ENCODE measurements at places on chromosomes 7 and 10.

- no peak for DNase-seq
Observed at GRCh38 chr7:32264702-32265284, 194.6 kb upstream of the PDE1C start.

- DNase-seq: no peak
Observed at GRCh38 chr10:113049881-113050280, 99.8 kb downstream of the TCF7L2 start.

DNA sequence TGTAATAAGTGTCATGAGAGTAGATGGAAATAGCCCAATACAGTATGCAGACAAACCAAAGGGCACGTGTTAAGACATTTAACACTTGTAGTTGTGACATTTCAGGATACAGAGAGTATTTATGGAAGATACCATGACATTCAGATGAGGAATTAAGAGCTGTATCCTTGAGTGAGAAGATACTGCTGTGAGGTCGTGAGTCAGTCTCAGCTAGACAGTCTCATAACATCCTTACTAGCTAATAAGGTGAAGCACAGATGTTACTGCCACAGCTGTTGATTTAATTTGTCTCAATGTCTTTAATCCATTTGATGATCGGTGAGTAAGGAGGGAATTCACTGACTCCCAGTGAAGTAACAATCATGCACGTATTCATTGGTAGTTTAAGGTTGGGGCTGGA is 288.0 kb upstream of the AKR1E2 start:
- no peak for DNase-seq

DNA sequence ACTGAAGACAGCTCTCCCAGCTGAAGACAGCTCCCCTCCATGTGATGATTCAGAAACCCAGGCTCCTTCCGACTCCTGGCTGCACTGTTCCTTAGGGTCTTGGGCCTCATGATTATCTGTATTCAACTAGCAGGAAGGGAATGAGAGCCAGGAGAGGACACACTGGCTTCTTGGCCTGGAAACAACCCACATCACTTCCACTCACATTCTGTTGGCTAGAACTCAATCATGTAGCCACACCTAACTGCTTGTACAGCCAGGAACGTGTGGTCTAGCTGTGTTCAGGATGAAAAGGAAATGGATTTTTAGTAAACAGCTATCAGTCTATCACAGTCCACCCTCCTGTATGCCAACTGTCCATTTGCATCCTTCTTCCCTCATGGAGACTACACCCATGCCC is 30.5 kb upstream of the XPNPEP1 start:
- DNase-seq: no peak

DNA sequence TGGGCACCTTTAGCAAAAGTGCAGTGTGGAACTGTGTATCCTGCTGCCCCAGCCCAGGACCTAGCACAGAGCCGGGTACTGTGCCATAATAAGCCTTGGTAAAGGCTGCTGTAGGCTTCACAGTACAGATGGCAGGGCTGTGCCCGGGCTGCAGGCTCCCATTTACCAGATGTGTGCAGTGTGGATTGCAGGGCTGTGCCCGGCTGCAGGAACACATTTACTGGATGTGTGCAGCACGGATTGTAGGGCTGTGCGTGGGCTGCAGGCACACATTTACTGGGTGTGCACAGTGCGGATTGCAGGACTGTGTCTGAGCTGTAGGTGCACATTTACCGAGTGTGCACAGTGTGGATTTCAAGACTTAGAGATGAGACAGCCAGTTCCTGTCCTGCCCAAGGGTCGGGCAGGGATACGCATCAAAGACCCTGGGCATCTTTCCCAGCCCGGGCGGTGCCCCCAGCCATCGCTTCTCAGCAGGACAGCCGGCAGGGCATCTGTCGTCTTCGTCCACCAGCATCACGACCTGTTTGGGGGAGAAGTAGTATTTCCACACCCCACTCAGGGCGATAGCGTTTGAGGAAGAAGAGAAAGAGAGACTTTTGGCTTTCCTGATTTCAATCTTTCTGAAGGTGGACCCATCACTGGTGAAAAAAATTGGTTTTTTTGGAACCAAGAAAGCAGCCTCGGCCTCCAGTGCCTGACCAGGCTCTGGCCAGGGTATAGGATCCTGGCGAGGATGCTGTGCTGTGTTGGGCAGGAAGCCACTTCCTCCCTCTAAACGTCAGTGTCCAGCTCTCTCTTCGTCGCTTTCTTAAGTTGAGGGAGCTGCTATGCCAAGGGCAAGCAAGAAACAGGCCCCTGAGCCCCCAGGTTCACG is 180.8 kb downstream of the CUX1 start:
- no peak for DNase-seq

- no peak for DNase-seq
Observed at GRCh38 chr10:109992485-109992884, 15.3 kb upstream of the ADD3 start.

GRCh38 chr10:3095373-3096139 is 28.2 kb downstream of the PFKP start:
- DNase-seq: peak; percentile 97

GRCh38 chr10:73850211-73850610 is 24.1 kb downstream of the CAMK2G start:
- no peak for DNase-seq

GRCh38 chr10:74910241-74910975 is 84.0 kb downstream of the KAT6B start:
- peak; percentile 76 for DNase-seq

DNA sequence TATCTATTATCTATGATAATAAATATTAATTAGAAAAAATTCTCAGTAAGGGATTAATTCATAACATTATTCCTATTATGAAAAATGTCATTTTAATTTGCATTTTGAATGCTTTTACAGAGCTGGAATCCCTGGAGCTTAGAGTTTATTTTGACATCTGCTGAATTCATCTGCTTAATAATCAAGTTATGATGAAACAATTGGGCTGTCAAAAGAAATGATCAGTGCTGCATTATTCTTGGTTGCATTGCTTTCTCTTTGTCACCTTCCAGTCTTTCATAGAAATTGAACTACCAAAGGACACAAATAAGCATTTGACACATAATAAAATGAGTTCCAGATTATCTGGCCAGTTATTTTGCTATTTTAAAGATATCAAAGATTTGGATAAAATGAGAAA is 40.0 kb upstream of the MACC1 start:
- no peak for DNase-seq

- no peak for DNase-seq
Observed at GRCh38 chr10:31974434-31975124, 45.9 kb upstream of the ARHGAP12 start.

- no peak for DNase-seq
Observed at GRCh38 chr7:125253452-125254190, 324.0 kb upstream of the POT1 start.

- DNase-seq: no peak
Observed at GRCh38 chr7:64993901-64994300, 3.1 kb upstream of the ZNF117 start.

GRCh38 chr10:26881600-26882331 is 21.0 kb upstream of the ABI1 start:
- DNase-seq: peak; percentile 80

- DNase-seq: no peak
Observed at GRCh38 chr7:82286096-82286797, 157.3 kb downstream of the CACNA2D1 start.

GRCh38 chr7:27064661-27065060 is 31.1 kb downstream of the HOXA1 start:
- DNase-seq: no peak

GRCh38 chr10:5678397-5679036 is 6.1 kb upstream of the TASOR2 start:
- DNase-seq: no peak

GRCh38 chr7:111789870-111790269 is 227.6 kb upstream of the IMMP2L start:
- no peak for DNase-seq

DNA sequence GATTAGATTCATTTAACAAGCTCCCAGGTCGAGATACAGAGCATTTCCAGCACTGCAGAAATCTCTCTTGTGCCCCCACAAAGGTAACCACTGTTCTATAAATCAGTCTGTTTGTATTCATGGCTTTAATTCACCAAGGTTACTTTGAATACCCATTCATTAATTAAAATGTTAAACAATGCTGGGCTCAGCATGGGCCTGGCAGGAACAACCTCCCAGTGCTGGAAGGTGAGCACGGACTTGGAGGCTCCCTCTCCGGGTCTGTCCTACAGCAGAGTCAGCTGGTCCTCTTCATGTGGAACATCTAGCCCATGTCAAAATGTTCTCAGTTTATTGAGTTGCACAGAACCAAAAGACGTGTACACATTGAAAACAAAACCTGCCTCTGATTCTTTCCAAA is 15.6 kb upstream of the EFCAB10 start:
- no peak for DNase-seq

- DNase-seq: no peak
Observed at GRCh38 chr10:65491799-65492198, 1434.0 kb upstream of the LRRTM3 start.

DNA sequence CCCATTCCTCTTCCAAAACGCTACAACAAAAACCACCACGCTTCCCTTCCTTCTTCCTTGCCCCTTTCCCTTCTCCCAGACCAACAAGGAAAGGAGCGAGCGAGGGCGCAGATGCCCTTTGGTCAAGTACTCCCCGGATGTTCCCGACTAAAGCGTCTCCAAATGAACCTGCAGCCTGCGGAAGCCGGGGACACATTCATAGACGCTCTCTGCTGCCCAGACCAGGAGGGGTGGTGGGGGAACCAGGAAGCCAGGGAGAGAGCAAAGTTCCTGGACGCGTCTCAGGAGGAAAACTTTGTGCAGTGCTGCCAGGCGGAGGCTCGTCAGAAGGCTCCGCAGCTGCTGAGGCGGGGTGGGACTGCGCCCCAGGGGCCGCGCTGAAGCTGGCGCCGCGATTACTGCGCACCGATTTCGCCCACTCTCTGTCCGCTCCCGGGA is 754 bp downstream of the SEMA3D start:
- peak; percentile 29 for DNase-seq

DNA sequence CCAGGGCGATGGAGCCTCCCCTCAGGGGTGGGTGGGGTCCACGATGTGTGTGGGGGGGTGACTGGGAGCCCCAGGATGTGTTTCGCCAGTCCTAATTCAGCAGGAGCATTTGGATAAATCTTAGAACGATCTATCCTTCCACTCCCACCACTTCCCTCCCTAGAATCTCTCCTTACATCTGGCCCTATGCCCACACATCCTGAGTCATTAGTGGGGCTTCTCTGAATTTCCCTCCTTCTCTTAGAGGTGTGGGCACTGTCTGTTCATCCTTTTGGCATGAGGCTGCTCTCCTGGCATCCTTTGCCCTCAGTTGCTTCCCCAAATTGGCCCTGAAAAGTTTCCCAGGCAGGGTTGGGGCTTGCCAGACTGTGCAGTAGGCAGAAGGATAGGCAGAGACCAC is 1.6 kb downstream of the GHRHR start:
- DNase-seq: no peak

DNA sequence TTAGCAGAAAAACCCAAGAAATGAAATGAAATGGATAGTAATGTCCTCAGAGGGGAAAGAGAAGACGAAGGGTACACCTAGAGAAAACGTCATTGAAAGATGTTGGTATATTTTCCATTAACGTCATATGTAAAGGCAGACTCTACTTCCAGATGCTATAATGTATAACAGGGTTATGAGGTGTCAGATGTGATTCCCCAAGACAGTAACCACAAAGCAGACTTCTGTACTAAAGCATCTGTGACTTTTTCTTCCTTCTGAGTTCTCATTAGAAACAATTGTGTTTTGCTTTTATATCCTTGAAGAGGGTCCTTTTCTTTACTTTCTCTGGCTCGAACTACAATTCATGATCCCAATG is 37.4 kb downstream of the LRRC72 start:
- no peak for DNase-seq

GRCh38 chr7:93161181-93161762 is 13.1 kb upstream of the SAMD9L start:
- no peak for DNase-seq

- peak; percentile 3 for DNase-seq
Observed at GRCh38 chr10:4391683-4392082, 434.3 kb upstream of the AKR1E2 start.

DNA sequence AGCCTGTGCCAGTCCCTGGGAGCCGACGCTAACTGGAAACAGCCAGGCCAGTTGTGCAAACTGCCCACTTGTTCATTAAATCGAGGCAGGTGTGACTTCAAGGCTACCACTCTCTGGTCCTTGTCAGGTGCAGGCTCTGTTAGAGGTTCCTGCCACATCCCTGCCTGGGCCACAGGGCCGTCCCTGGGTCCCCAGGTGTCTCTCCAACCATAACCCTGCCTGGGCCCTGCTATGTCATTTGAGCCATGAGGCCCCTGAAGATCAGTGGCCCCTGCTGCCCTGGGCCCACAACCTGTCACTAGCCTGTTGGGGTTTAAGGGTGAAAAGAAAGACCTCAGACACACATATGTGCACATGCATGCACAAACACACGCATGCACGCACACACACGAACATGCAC is 326.9 kb downstream of the TNS3 start:
- no peak for DNase-seq

DNA sequence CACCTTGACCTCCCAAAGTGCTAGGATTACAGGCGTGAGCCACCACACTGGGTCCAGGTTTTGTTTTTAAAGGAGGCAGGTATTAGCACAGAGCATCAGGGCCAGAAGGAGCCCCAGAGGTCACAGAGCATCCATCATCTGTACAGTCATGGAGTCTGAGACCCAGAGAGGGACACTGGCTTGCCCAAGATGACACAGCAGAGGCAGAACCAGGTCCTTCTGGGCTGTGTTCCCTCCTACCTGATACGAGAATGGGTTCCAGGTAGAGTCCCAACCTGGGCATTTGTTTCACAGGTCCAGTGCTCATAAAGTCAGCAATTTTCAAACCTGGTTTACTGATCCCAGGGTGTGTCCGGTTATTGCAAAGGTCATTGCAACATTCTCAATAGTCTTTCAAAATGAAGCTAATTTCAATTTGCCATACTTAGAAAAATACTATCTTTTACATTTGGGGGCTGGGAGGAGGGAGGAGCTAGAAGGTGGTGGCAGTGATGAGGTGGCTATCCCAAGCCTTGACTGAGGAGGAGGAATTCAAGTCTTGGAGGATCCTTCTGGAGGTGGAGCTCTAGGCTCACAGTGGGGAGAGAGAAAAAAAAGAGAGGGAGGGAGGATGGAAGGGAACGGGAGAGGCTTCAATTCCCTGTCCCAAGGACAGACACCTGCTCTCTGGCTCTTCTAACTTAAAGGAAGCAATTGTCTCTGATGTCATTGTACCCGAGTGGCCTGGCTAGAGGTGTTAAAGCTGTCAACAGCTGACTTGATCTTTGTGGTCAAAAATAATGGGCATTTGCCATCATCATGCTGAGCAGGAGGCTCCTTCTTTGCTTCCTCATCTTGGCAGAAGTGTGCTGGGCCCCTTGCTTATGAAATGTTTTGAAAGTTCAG is 8.1 kb downstream of the MXI1 start:
- peak; percentile 43 for DNase-seq

DNA sequence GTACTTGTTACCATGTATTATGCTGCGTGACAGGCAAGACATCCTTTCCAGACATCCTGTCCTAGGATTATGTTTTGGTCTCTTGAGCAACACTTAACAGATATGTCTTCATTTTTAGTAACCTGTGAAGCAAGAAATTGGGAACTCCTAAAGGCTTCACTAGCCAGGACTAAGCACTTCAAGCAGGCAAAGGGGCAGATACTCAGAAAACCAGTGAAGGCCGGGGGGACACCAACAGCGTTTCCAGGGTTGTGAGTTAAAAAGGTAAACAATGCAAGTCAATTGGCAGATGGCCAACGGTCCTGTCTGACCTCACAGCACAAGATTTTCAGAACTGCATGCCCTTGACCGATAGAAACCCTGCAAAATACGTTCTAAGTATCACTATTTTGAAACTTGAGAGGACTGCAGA is 77.6 kb upstream of the SFMBT2 start:
- DNase-seq: no peak
